Motor neuron (in vitro differentiated cells): ENCODE measurements at places on chromosomes 4 and X. TPM values are rescaled to one million over a fixed set of nuclear protein-coding genes. Genes with fewer than 3 reads are reported as not detected.

CAMK2D gene
- total RNA-seq = 35.3 and 37.0 TPM in 2 replicates

DNA sequence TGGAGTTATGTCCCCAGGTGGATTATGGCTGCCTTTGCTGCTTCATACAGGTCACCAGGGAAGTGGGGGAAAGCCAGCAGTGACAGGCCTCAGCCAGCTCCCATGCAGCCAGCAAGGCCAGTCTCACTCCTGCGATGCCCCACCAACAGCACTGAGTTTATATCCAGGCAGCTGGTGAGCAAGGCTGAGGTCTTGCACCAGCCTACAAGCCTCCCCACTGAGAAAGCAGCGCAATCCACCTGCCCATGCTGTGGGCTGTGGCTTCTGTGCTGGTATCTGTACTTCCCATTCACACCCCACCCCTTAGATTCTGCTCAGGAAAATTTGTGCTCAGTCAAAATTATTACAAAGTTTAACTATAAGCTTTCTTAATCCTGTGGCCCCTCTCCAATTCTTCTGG lies 153.5 kb downstream of the HHIP start:
- no peak for ATAC-seq

GAGE12G gene
- not detected in 2 replicates for total RNA-seq

STPG2 gene
- 0.35 TPM in 1 of 2 replicates, not detected in the other for total RNA-seq

P2RY8 gene
- total RNA-seq = 0.18 and 0.78 TPM in 2 replicates
